Foreskin keratinocyte (primary cell): ENCODE measurements at places on chromosomes 5 and 9. TPM values are rescaled to one million over a fixed set of nuclear protein-coding genes. Genes with fewer than 3 reads are reported as not detected.
A peak's percentile ranks its signal among the peaks of the same experiment; 100 is the strongest.

Gene SLC6A19
- total RNA-seq, result not detected in 2 replicates

Gene FCN2
- total RNA-seq, result not detected in 2 replicates

Gene ARAP3
- 4.8 and 7.0 TPM in 2 replicates for total RNA-seq

Gene PCDHGA8
- total RNA-seq, result 0.07 and 0.10 TPM in 2 replicates

Gene MOB3B
- total RNA-seq, result 27.7 and 35.0 TPM in 2 replicates

Gene EXOSC3
- total RNA-seq, result 40.6 and 51.1 TPM in 2 replicates

Gene GRXCR2
- total RNA-seq, result not detected in 2 replicates

Gene TMEM232
- total RNA-seq, result 0.32 and 0.48 TPM in 2 replicates

Gene PCDHGC3
- 25.0 and 36.1 TPM in 2 replicates for total RNA-seq

Gene SPTLC1
- 76.0 and 82.5 TPM in 2 replicates for total RNA-seq

Gene POU5F2
- total RNA-seq, result 0.07 and 0.14 TPM in 2 replicates

Gene FBP1
- total RNA-seq, result not detected in 2 replicates

Gene CLINT1
- 71.6 and 72.9 TPM in 2 replicates for total RNA-seq

Gene PCDHB15
- 0.04 and 0.17 TPM in 2 replicates for total RNA-seq

Gene ORM2
- total RNA-seq, result not detected in 2 replicates

Gene TRIO
- total RNA-seq, result 73.7 and 95.9 TPM in 2 replicates

Gene CTXN3
- total RNA-seq, result not detected in 2 replicates

Gene LCN9
- not detected in 2 replicates for total RNA-seq

Gene FBP2
- not detected in 2 replicates for total RNA-seq

Gene RFESD
- total RNA-seq, result 2.4 and 2.6 TPM in 2 replicates

- DNase-seq, result no peak
Observed at GRCh38 chr5:14197056-14197455, 53.9 kb downstream of the TRIO start.

GRCh38 chr5:40594811-40595210 lies 84.9 kb upstream of the PTGER4 start:
- DNase-seq, result peak; percentile 25

DNA sequence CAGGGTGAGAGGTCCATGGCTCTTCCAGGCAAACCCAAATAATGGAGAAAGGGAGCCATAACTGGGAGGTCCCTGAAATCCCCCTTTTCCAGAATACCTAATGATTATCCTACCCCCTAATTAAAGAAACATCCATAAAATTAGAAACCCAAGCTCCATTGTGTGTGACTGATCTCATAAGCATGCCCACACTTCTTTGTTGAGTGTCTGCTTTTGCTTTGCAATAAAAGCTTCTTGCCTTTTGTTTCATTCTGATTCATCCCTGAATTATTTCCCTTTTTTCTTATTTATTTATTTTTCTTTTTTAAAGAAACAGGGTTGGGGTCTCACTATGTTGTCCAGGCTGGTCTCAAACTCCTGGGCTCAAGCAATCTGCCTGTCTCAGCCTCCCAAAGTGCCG lies 33.1 kb downstream of the BTF3 start:
- peak; percentile 36 for DNase-seq

- no peak for DNase-seq
Observed at GRCh38 chr9:8429157-8429556, 629.6 kb upstream of the DMAC1 start.

DNA sequence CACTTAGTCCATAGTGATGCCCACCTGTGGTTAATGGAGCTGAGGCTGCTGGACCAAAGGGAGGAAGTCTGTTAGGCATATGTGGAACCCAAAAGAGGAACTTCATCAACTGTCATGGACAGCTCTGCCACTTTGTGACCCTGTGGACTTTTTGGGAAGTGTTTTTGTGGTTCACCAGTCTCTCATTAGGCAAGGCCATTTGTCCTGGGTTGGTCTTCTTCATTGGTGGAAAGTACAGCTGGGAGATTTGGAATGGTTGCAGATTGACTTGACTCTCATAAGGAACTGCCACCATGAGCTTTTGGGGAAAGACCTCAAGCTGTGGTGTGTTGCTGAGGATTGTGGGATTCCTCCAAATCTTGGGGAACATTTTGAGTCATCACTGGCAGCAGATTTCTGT lies 31.9 kb upstream of the IL12B start:
- DNase-seq, result no peak

- no peak for DNase-seq
Observed at GRCh38 chr9:137237759-137238726, 3.0 kb upstream of the TUBB4B start.

GRCh38 chr5:139391570-139392323 lies 2.0 kb upstream of the MZB1 start:
- peak; percentile 94 for DNase-seq

- DNase-seq, result no peak
Observed at GRCh38 chr5:157506981-157507780, 47.2 kb downstream of the NIPAL4 start.

DNA sequence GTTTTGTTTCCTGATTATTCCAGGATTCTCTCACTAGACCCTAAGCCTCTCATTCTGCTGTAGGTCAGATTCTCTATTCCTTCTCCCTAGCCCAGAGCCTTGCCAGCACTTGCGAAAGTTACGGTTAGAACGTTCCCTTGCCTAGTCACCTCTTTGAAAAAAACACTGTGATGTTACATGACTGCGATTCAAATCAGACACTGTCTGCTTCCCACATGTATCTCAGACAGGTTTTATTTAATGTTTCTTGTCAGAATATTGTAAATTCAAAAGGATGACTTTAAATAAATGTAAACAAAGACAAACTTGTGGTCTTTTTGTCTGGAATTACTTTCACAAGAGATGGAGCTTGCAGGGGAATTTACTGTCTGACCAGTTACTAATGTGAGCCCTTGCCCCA lies 116.5 kb upstream of the OTULINL start:
- no peak for DNase-seq

- peak; percentile 56 for DNase-seq
Observed at GRCh38 chr9:115717711-115718173, 435.8 kb upstream of the PAPPA start.

DNA sequence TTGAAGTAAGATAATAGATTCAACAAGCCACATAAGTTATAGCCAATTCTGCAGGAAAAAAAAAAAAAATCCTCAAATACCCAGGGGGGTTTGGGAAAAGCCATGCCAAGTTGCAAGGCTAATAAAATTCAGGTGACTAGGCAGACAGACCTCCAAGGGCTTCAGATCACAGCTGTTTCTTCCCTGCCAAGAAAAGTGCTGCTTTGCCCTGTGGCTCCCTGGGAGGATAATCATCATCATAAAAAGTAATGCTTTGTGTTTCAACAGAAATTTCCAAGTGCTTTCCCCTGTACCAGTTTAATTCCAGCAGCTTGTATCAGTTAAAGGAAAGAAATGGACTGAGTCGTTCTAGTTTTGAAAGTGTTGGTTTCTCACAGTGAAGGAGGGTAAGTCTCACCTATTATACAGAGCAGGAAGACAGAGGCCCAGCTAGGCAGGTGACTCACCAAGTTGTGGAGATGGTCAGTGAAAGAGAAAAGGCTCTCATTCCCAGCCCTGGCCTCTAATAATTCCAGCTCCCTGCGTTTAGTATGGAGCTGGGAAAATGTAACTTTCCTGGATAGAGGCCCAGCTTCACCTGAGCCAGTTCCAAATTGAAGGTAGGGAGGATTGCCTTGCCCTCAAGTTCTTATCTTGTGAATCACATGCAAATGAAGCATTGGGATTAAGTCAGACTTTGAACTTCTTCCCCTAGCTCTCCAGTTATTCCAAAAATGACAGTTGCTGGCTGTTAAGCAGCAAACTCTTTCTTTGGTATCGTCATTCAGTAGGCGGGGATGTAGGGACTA lies 263.4 kb downstream of the GRIA1 start:
- DNase-seq, result peak; percentile 84

DNA sequence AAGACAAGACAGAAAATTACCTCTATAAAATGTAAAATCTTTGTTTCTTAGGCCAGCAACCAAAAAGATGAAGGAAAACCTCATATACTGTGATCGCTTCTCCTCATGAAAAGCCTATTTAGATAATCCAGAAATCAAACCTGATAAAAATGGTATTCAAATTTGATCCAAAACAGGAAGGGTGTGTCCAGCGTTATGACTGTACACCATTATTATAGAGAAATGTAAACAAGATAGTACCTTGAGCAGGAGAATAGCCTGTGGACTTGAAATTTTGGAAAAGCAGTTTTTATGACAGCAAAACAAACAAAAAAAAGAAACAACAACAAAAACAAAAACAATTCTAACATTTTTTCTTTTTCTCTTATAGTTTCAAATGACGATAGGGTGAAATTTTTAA lies 1382.8 kb upstream of the CDH9 start:
- no peak for DNase-seq

GRCh38 chr5:10421896-10422691 lies 19.6 kb upstream of the ROPN1L start:
- no peak for DNase-seq

DNA sequence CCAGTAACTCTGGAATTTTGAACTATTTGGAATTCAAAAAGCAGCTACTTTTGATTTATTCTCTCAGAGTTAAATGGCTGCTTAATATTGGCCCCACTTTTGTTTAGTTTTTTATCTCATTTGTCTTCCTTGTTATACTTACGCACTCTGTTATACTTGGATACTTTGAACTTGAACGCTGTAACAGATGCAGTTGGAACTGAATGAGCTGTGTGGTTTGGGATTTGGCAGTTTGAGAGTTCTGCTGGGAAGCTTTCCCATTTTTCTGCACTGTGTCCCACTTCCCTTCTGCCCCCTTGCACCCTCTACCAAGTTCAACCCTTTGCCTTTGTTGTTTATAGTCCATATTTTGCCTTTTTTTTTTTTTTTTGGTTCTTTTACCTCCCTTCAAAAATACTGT lies 3.8 kb downstream of the RHOBTB3 start:
- no peak for DNase-seq

GRCh38 chr9:121286973-121287741 lies 19.2 kb downstream of the GSN start:
- DNase-seq, result peak; percentile 98

- no peak for DNase-seq
Observed at GRCh38 chr5:132953710-132954109, 9.7 kb downstream of the AFF4 start.

DNA sequence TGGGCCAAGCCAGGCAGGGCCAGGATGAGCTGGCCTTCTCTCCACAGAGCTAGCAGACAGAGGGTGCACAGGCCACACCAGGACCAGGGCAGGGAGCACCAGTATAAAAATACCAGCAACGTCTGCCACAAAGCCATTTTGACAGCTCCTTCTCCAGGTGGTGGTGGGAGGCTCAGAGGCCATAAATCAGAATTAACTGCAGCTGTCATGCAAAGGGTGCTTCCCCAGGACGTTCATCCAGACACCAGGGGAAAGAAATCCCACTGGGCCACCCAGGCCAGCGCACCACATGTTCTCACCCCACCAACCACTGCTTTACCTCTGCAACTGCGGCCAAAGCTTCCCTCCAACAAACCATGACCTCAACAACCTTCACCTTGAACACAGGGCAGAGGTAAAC lies 403.7 kb upstream of the TRPC7 start:
- DNase-seq, result no peak

DNA sequence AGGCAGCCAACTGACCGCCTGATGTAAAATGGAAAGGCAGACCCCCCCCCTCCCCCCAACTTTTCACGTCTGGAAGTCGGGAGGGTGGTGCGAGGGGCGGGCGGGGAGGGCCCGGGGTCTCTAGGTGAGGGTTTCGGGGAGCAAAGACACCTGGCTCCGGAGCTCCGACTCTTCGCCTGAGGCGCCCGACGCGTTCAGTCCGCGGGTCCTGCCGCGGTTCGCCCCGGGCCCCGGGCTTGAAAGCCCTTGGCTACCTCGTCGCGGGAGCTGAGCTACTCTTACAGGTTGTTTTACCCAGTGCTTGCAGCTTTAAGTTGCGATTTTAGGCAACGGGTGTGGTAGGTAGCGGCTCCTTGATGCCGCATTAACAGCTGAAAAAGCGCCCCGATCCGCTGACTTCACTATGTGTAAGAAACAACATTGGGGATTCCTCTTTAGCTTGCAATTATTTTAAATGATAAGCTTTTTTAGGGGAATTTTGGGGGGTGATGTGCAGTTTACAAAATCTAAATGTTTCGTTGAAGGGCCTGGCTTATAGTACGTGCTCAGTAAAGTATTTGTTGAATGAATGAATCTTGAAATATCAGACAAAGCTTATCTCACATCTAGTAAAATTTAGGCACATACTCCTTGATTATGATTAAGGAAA lies 722 bp downstream of the CDC42SE2 start:
- DNase-seq, result no peak

DNA sequence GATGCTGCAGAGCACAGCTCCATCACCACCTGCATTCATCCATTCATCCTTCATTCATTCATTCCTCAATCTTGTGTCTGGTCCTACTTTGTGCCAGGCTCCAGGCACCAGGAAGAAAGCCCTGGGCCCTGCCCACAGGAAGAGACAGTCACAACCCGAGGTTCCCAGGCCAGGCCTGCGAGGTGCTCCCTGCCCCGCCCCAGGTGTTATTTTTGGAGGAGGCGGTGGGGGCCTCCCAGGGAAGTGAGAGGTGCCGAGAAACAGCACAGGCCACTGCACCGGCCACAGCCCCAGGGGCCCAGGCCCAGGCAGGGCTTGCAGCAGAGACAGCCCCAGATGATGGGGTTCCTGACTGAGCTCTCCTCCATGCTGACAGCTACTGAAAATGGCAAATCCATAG lies 33.4 kb downstream of the VAV2 start:
- DNase-seq, result no peak

GRCh38 chr5:14172149-14172795 lies 29.1 kb downstream of the TRIO start:
- DNase-seq, result no peak

- DNase-seq, result no peak
Observed at GRCh38 chr5:178668579-178668978, 41.7 kb upstream of the CLK4 start.

DNA sequence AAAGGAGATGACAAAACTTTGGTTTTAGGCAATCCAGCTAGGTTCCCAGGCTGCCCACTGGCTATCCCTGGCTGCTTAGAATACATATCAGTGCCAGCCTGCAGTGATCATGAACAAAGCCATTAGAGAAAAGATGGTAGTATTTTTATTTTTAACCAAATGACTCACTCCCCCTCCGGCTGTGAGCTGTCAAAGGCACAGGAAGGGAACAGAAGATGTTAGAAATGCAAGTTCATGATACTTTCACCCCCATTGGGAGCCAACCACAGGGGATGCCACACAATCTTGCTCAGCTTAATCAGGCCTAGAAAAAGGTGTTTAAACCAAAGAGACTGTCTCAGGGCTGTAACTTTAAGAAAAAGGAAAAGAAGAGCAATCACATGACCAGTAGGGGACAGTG lies 70.3 kb upstream of the ASTN2 start:
- DNase-seq, result peak; percentile 9

DNA sequence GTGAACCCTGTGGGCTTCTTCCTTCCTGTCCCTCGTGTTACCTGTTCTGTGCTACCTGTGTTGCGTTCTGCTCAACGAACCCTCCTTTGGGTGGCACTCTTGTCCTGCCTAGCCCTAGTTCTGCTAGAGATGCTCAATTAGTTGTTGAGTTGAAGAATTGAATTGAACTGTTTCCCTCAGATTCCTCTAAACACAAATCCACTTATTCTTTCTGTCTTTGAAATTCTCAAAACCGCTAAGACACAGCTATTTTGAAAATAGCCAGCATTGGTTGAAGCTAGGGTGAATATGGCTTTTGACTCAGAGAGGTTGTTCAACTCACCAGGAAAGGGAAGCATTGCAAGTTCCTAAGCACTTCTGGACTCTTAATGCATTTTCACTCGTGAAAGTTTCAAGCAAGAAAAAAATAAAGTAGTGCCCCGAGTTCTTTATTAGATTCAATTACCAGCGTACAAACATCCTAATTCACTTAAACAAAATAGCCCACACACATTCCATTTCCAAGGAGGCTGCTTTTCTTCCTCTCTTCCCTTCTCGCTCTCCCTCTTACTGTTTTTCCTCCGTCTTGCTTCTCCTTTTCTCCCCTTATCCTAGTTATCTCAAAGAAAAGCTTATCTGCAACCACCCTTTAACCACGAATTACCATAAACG lies 642 bp upstream of the ITGA1 start:
- peak; percentile 70 for DNase-seq
